ENCODE measurements at places on chromosomes 6 and 20.

DNA sequence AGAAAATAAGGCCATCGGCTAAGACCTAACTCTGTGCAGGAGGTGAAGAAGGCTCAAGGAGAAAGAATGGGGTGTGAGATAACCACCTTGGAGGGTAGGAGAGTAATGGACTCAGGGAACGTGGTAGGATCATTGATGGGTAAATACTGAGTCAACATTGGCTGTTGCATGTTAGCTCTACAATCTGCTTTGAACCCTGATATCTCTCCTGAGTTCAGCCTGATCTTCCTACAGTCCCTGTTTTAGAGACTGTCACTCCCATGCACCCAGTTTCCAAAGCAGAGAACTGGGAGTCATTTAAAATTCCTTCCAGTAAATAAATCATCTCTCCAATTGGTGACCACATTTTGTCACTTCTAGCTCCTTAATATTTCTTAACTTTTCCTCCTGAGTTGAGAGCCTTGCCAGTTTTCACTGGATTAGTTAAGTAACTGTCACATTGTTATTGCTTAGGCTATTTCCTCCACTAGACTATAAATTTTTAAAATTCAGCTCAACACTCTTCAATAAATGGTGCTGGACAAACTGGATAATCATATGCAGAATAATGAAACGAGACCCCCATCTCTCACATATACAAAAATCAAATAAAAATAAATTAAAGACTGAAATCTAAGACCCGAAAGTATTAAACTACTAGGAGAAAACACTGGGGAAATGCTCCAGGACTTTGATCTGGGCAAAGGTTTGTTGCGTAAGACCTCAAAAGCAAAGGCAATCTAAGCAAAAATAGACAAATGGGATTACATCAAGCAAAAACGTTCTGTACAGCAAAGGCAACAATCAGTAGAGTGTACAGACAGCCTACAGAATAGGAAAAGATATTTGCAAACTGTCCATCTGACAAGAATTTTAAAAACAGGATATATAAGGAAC, 138.9 kb upstream of the TMEM170B start:
- DNase-seq = no peak

DNA sequence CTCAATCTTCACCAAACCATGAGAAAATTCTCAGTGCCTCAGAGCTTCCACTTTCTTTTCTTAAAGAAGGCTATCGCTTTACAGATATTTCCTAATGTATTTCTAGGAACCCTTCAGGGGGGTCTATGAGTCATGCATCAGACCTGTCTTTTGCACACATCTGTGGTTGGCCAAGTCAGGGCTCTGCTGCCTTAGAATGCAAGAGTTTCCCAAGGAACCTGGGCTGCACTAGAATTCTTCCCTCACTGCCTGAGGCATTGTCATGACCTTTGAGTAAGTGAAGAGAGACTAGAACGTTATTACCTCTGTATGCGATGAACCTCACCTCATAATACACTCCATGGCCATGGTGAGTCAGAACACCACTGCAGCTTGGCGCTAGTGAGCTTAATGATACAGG, 365.0 kb upstream of the ID4 start:
- DNase-seq = no peak

- no peak for DNase-seq
Observed at GRCh38 chr20:4837760-4838159, 116.1 kb downstream of the PRND start.

DNA sequence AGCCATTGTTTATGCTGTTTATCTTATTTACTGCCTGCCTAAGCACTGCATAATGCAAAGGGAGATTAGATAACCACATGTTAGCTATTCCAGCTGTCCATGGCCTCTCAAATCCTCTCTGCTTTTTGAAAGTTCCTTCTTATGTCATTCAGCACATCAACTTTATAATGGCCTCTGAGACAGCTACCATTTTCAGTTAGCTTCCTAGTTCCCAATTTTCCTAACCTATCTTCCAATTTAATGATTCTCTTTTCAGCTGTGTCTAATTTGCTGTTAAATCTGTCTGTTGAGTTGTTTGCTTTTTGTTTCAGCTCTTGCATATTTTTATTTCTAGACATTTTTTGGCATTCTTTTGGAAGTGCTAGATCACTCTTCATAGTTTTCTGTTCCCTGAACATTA, 173.4 kb upstream of the PLCB4 start:
- DNase-seq = no peak

GRCh38 chr6:43969158-43969981, 157.9 kb downstream of the MRPL14 start:
- peak; percentile 4 for DNase-seq

GRCh38 chr20:18066421-18067333, 9.0 kb upstream of the OVOL2 start:
- DNase-seq = no peak

DNA sequence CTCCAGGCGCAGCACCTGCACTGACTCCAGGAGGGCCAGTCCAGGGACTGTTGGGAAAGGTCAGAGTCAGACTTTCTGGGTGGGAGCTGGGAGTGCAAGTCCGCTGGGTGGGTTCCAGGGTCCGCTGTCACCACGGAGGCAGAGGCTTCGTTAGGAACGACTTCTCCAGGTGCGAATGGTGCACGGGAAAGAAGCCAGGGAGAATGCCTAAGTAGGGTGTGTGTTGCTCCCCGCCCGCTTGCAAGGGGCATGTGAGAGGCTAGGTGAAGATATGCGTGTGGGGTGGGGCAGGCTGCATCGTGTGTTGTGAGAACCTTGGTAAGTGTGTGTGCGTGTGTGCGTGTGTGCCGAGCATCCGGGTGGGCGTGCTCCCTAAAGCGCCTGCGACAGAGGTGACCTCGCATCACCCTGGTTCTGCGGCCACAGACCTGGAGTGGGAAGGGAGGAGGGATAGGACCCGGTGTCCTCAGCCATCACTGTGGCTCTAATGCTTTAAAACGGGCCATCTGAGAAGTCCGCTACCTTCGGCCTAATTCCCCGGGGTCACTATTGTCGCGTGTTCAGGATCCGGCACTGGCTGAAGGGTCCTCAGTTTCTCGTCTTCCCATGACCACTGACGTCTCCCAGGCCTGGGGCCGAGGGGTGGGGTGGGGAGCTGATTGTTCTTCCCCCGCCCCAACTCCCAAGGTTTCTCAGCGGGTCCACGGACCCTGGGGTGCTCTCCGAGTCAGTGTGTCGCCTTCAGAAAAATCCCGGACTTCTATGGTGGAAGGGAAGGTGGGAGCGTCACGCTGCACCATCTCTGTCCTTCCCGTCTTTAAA, 6.1 kb downstream of the SLC32A1 start:
- peak; percentile 7 for DNase-seq

DNA sequence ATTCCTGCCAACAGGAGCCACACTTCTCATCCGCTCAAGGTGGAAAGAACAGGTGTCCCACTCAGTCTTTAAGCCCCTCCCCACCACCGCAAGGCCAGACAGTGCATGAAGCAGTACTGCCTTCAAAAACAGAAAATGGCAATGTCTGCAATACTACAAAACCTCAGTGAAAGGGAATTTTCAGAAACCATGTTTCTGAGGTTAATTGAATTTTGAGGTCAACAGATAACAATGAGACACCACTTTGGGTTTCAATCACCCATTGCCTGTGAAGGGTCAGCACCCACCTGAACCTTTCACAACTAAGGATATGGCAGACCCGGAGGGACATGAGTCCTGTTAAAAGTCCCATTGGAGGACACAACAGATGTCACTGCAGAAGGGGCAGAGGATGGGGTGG, 13.0 kb downstream of the ZC3H12D start:
- DNase-seq = no peak

GRCh38 chr20:34175879-34176278, 63.8 kb upstream of the EIF2S2 start:
- DNase-seq = no peak

DNA sequence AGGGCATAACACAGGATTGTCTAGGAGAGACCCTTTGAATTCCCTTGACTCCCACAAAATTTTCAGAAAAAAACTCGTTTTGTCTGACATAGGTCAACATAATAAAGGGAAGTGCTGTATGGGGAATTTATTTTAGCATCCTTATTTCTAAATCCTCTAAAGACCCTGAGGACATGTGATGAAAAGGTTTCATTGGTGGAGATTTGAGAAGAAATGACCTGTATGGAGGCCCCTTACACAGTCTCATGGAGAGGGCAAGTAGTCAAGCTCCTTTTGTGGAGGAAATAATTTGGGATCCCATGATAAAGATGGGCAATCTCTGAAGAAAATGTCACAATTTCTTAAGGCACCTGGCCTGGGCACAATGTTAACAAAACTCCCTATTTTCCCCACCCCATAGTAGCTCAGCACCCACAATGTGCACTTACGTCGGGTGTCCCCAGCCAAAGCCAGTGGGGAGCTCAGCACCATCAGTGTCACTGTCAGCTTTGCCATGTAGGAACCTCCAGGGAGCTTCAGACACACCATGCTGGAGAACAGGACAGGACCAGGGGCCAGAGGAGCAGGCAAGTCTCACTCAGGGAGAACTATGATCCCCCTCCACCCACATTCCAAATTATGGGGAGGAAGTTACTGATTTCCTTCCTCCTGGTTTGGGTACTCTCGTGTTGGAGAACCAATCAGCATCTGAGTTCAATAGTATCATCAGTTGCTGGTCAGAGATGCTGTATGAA, at the start of gene HLA-DRB5:
Gene HLA-DRB5 (minus strand): TSS at position 591 of the 734 bp plus-strand sequence. CDS start 63 bp downstream, at position 528.
- no peak for DNase-seq

DNA sequence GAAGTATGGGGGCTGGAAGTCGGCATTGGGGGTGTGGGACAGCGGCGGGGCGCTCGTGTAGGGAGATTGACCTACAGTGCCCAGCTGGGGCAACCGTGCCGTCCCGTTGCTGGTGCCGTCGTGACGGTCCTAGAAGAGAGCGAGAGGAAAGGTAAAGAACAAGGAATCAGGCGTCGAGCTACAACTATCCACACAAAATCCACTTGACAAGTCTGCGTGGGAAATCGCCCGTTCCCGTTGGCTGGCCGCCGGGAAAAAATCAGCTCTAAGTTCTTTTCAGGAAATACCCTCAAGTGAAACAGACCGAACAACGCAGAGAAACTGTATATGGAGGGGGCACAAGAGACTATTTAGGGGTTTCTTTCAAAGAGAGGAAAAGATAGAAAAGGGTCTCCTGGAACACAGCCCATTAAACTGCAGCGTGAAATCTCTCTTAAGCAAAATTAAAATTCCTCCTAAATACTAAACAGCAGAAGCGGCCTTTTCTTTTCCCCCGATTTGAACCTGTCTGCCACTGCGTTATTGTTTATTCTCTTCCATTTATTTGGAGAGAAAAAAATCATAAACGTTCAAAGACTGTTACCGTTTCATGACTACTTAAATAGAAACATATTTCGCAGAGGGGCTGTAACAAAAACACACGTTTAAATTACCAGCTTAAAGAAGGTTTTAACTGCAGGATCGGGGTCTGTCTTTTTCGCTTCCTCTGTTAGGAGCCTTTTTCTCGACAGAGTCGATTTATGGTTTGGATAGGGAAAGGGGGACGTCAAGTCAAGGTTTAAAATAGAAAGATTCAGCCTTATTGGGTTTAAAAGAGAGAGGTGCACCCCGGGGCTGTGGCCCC, 4.4 kb downstream of the TFAP2A start:
- DNase-seq = no peak

GRCh38 chr6:151701911-151702562, 105.4 kb upstream of the ESR1 start:
- no peak for DNase-seq

DNA sequence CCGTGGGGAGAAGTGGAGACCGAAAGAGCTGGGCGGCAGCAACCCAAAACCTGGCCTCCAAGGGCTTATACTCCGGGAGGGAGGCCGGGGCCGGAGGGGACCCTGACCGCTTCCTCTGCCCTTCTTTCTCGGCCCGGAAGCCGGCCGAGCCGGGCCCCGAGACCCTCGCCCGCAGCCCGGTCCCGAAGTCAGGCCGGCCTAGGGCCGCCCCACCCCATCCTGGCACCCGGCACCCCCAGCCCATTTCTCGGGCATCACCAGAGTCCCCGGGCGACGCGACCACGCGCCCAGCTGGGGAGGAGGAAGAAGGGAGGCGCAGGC, 572 bp upstream of the ZDHHC14 start:
- no peak for DNase-seq

- peak; percentile 75 for DNase-seq
Observed at GRCh38 chr20:57622579-57623381, 2.6 kb upstream of the ZBP1 start.

- DNase-seq = peak; percentile 37
Observed at GRCh38 chr20:59776626-59777330, 156.7 kb downstream of the SYCP2 start.

- DNase-seq = no peak
Observed at GRCh38 chr20:60066438-60066823, 108.2 kb downstream of the CDH26 start.

DNA sequence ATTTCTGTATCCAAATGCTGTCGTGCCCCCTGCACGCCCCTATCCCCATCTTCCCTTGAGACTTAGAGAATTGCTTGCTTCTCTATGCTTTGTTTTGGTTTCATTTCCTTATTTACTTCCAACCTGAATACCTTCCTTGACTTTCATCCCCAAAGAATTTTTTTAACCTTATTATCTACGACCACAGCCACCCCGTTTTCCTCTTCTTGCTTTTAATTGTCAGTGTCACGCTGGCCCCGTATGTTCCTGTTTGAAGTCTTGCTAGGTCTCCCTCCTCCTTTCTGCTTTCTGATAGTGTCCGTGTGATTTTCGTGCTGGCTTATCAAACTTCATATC, 40.1 kb downstream of the RNF217 start:
- DNase-seq = no peak

DNA sequence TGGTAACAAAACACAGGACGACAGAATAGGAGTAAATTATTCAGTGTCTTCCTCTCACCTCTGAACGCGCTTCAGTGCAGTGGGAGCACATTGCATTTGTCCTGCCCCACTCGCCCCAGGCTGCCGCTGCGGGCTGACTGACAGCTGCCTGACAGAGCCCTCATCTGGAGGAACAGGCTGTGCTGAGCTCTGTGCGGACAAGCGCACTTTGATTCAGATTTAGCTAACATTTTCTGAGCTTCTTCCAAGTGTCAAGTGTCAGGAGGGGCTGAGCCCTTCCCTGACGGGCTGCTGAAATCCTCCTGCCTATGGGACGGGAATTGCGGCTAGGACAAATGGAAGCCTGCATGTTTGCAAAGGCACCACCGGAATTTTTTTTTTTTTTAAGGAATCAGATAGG, 383.0 kb upstream of the CDH4 start:
- DNase-seq = no peak

- no peak for DNase-seq
Observed at GRCh38 chr6:131001945-131002660, 60.9 kb downstream of the EPB41L2 start.

- DNase-seq = no peak
Observed at GRCh38 chr20:30919514-30920188, 337.8 kb upstream of the DEFB115 start.

DNA sequence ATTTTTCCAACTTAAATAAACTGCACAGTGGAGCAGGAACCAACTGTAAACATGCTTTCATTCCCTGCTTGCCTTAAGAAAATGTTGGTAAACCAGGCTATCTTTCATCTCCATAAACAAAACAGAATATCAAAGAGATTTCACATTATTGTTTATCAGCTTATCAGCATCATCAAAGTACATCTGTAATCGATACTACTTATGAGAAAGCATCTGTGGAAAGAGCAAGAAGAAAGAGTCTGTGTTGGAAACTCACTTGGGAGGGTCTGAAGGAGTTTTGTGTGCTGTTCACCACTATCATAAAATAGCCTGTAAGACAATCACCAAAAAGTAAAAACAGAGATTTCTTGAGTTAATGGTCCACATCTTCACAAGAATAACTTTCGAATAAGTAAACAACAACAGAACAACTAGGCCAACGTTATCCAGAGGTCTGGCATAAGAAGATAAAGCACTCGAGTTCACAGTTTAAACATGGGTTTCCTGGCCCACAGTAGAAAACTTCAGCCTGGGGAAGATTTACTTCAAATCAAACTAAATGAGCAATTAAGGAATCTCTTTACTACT, 47.9 kb downstream of the EPB41L2 start:
- no peak for DNase-seq
